Activated CD8-positive, alpha-beta memory T cell treated with anti-CD3 and anti-CD28 coated beads, Interleukin-2, amount 10 ng/mL, durations not matched to agents 7 days and 5 days (primary cell): ENCODE measurements at places on chromosomes 1 and 21. TPM values are rescaled to one million over a fixed set of nuclear protein-coding genes. Genes with fewer than 3 reads are reported as not detected.

DNA sequence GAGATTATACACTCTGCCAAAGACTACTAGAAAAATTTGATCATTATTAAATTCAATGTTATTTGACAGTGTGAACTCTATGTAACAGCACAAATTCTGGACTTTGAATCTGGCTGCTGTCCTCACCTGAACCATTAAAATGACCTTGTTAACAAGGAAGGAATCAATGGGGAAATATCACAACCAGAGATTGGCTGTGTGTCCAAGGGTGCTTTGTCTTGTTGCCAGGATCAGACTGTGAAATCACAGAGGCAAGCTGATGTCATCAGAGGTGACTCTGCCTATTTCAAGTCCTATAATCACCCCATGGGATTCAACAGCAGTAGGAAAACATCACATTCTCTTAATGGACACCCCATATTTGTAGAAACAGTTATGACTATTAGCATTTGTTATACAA is 46.8 kb downstream of the ADAMTS5 start:
- no peak for DNase-seq

GRCh38 chr1:7941437-7941793 is 776 bp upstream of the TNFRSF9 start:
- DNase-seq = no peak

GRCh38 chr1:241531195-241532161 is 700 bp upstream of the KMO start:
- no peak for DNase-seq

GRCh38 chr1:174815474-174815908 is 184.3 kb upstream of the CACYBP start:
- no peak for DNase-seq

GRCh38 chr21:31566064-31566463 is 93.4 kb upstream of the SOD1 start:
- no peak for DNase-seq

NPHS2 gene
- total RNA-seq = not detected

CELA2A gene
- total RNA-seq = not detected

C8A gene
- not detected for total RNA-seq

ERMAP gene
- 4.1 TPM for total RNA-seq
